ENCODE measurements at places on chromosomes 3 and 15.

- DNase-seq, result no peak
These were observed 44.7 kb downstream of the ATP11B start for GRCh38 chr3:182837855-182838454.

- no peak for DNase-seq
These were observed 17.7 kb downstream of the CTNNB1 start for GRCh38 chr3:41216993-41217392.

DNA sequence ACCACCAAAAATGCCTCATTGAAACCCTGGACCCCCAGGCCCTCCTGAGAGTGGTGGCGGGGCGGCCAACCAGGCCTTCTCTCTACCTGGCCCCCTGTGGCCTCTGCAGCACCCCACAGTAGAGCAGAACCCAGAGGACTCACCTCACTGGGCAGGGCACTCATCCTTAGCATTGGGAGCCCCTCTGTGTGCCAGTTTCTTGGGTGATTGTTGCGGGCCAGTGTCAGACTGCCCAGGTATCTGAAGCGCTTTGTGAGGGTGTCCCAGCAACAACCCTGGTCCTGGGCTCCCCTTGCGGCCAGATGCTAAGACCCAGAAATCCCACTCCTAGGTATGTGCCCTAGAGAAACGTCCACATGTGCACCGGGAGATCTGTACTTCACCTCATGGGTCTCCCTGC is 20.7 kb upstream of the MRPS22 start:
- DNase-seq, result no peak

DNA sequence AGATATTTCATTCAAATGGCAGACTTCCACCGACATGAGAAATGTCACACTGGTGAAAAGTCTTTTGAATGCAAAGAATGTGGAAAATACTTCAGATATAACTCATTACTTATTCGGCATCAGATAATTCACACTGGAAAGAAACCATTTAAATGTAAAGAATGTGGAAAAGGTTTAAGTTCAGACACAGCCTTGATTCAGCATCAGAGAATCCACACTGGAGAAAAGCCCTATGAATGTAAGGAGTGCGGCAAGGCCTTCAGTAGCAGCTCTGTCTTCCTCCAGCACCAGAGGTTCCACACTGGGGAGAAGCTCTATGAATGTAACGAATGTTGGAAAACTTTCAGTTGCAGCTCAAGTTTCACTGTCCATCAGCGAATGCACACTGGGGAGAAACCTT is 8.6 kb upstream of the ZNF621 start:
- DNase-seq, result no peak

DNA sequence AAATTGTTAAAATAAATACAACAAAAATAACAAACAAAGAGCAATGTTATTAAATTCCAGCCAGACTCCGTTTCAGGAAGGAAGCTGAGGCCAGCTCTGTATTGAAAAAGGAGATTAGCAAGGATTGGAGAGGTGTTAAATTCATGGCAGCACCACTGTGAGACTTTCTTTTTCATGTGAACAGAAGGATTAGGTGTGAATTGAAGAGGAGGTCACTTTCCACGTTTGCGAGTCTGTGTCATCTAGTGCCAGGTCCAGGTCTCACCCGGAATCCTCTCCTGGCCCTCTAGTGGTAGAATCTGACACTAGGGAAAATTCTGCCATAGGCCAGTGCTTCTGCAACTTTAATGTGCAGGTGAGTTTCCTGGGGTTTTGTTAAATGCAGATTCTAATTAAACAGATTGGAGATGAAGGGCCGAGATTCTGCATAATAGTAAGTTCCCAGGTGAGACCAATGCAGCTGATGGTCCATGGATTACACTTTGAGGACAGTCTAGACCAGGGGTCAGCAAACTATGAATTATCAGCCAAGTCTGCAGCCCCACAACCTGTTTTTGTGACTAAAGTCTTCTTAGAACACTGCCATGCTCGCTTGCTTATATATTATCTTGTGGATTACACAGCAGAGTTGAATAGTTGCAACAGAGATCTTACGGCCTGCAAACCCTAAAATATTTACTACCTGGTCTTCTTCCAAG is 9.2 kb upstream of the SLC6A1 start:
- peak; percentile 55 for DNase-seq

DNA sequence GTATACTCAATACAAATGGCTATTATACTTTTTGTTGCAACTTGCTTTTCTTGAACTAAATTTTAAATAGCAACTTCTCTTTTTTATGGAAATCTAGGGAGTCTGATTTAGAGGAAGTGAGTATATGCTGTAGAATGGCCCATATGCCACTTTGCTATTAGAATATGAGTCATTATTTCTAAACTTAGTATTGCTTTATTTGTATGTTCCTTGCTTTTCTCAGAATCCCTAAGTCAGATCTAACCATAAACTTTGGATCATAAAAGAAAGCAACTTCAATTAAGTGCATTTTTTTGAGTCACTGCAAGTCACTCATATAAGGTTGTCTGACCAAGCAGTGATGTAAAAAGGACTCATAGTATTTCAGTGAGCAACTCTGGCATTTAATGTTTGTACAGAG is 17.5 kb upstream of the SPTSSB start:
- no peak for DNase-seq

DNA sequence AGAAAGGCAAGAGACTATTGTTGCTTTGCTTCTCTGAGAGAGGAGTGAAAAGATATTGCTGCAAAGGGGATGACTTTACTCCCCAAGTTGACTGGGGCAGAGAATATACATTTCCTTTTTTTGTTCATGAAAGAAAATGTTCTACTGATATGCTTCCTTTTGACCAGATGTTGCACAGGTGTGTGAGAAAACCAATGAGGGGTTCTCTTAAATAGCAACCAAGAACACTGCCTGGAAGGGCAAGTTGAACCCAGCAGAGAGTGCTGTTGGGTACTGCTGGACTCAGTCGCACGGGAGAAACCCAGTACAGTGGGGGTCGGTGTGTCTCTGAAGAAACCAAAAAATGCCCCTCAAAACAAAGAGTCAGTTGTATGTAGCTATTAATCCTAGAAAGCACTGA is 101.2 kb downstream of the CHST2 start:
- DNase-seq, result no peak

DNA sequence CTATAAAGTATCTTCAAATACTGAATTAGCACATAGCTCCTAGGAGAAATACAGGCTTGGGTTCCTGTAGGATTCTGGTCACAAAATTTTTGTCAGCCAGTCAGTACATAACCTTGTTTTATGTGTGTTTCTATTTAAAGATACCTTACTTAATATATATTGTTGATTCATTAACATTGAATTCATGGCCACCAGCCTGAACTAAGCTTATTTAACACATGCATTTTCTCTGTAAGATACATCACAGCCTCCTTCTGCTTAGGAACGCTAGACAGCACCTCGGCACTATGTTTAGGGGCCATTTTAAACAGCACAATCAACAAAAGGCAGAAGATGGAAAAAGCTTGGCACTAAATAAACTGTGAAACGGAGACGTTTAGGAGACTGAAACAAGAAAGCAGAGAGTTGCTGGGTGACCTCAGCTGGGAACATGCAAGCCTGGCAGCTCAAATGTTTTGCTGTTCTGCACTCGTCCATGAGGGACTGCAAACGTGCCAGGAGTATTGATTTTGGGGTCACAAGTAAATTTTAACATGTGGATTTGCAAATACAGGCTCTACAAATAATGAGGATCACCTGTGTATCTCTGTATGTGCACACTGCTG is 432.2 kb upstream of the TPM1 start:
- DNase-seq, result no peak
